Psoas muscle (tissue), 8 donors: ENCODE measurements at places on chromosomes 5 and 9. TPM values are rescaled to one million over a fixed set of nuclear protein-coding genes. Genes with fewer than 3 reads are reported as not detected.

NR4A3 gene
- total RNA-seq = 1.5 TPM

ANKRD18B gene
- 0.43 TPM for total RNA-seq

DNAH5 gene
- total RNA-seq = 0.05 TPM

TMEM252 gene
- not detected for total RNA-seq

IL17B gene
- total RNA-seq = 0.58 TPM

FAM174A gene
- 30.6 TPM for total RNA-seq

ZNF354C gene
- 2.2 TPM for total RNA-seq

TMEM203 gene
- 40.1 TPM for total RNA-seq

IFNA1 gene
- not detected for total RNA-seq

CBY3 gene
- not detected for total RNA-seq

MCC gene
- 4.4 TPM for total RNA-seq

NR5A1 gene
- total RNA-seq = not detected

NRG2 gene
- 3.5 TPM for total RNA-seq

ASPN gene
- 0.52 TPM for total RNA-seq

MUSK gene
- 1.2 TPM for total RNA-seq

CAVIN4 gene
- total RNA-seq = 230 TPM

LYRM7 gene
- total RNA-seq = 28.0 TPM

FOXD1 gene
- total RNA-seq = 0.36 TPM

EGFLAM gene
- 51.0 TPM for total RNA-seq

SLC36A3 gene
- not detected for total RNA-seq

PRR7 gene
- total RNA-seq = 1.8 TPM

CDC20B gene
- total RNA-seq = not detected

GRM6 gene
- total RNA-seq = not detected

ANXA2R gene
- total RNA-seq = 1.6 TPM

RASEF gene
- total RNA-seq = 0.11 TPM

NR6A1 gene
- 0.54 TPM for total RNA-seq
